Psoas muscle (tissue), 8 donors: ENCODE measurements at places on chromosomes 1 and 21. TPM values are rescaled to one million over a fixed set of nuclear protein-coding genes. Genes with fewer than 3 reads are reported as not detected.

The KCND3 gene
- polyA plus RNA-seq, result 0.53 TPM

The RAP1GAP gene
- polyA plus RNA-seq, result 0.04 TPM

GRCh38 chr1:223628233-223629125 is 37.0 kb downstream of the CAPN8 start:
- peak; percentile 42 for DNase-seq

DNA sequence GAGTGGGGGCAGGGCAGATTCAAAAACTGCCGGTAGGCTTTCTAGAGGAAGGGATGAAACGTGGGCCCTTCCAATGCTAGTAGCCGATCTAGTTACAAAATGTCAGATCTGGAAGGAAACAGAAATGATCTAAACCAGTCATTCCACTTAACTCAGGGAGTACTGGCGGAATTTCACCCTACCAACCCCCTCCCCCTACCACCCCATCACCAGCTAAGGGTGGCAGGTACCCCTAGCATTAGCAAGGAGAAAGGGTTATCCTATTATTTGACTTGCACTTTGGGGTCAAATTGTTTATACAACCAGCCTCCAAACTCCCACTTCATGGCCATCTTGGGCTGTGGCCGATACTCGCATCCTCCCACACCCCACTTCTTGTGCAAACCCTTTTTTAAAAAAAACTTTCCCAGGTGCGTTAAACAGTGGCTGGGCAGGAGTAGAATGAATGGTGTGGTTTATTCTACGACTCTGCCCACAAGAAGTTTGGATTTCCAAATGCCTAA is 644 bp upstream of the MRPL24 start:
- no peak for DNase-seq

GRCh38 chr1:32899586-32900296 is 1.4 kb downstream of the TMEM54 start:
- DNase-seq, result no peak

The LRRIQ3 gene
- polyA plus RNA-seq, result 1.3 TPM

GRCh38 chr1:232209357-232209756 is 420.6 kb downstream of the SIPA1L2 start:
- no peak for DNase-seq

GRCh38 chr1:68675336-68675735 is 178.5 kb upstream of the DEPDC1 start:
- no peak for DNase-seq

DNA sequence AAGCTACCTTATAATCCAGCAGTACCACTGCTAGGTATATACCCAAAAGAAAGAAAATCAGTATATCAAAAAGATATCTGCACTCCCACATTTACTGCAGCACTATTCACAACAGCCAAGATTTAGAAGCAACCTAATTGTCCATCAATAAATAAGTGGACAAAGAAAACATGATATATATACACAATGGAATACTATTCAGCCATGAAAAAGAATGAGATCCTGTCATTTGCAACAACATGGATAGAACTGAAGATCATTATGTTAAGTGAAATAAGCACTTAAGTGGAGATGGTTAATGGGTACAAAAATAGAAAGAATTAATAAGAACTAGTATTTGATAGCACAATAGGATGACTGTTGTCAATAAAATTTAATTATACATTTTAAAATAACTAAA is 90.7 kb upstream of the PKN2 start:
- DNase-seq, result no peak
